Esophagus squamous epithelium (tissue), 5 donors: ENCODE measurements at places on chromosomes 11 and 22. TPM values are rescaled to one million over a fixed set of nuclear protein-coding genes. Genes with fewer than 3 reads are reported as not detected.
A peak's percentile ranks its signal among the peaks of the same experiment; 100 is the strongest.

Gene NCF4
- total RNA-seq, result 2.1 TPM

Gene P2RY2
- total RNA-seq, result 48.3 TPM

DNA sequence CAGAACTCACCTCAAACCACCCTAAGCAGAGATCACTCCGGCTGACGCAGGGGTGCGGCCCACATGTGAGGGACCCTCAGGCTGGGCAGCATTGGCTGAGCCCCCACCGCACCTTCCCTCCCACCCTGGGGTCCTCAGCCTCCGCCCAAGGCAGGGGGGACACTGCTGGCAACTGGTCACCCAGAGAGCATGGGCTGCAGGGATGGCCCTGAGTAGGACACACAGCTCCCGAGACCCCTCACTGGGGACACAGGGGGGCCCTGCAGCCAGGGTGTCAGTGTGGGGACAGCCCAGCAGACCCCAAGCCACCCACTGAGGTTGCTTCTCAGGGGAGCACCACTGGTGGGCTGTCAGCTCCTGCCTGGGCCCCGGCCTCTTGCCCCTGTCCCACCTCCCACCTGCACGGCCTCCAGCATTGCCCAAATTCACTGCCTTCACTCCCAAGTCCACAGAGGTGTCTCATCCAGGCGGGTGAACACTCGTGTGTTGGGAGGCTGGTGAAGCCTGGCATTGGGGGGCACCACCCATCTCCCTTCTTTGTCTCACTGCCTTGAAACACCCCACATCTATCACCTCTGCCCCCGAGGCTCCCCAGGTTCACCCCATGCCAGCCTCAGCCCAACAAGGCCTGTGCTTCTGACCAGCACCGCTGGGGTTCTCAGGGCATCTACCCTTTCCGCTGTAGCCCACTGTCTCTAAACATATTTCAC lies 4.7 kb downstream of the C11orf21 start:
- no peaks in the 10 kb centered on the region for H3K36me3 ChIP-seq
- H3K4me3 ChIP-seq, result no peak overlapping the region
- H3K27me3 ChIP-seq, result no peaks in the 10 kb centered on the region
- no peaks in the 10 kb centered on the region for H3K4me1 ChIP-seq

Gene OR2AT4
- total RNA-seq, result not detected

- no peaks in the 10 kb centered on the region for H3K27me3 ChIP-seq
- peak overlapping the region; percentile 100 for H3K27ac ChIP-seq
- DNase-seq, result no peak
- H3K4me1 ChIP-seq, result peaks cover 45% of the 10 kb centered on the region
Measured at GRCh38 chr22:36386351-36386899, 1.3 kb downstream of the MYH9 start.

Gene SEPTIN5
- total RNA-seq, result 36.2 TPM

Gene E2F8
- total RNA-seq, result 4.7 TPM

- no peaks in the 10 kb centered on the region for H3K27me3 ChIP-seq
- H3K27ac ChIP-seq, result no peak overlapping the region
- DNase-seq, result no peak
- H3K4me1 ChIP-seq, result no peaks in the 10 kb centered on the region
- H3K36me3 ChIP-seq, result no peaks in the 10 kb centered on the region
Measured at GRCh38 chr11:93895106-93895862, 44.9 kb upstream of the VSTM5 start.

Gene NXPE2
- total RNA-seq, result not detected

- H3K4me1 ChIP-seq, result peaks cover 53% of the 10 kb centered on the region
- no peak overlapping the region for H3K27ac ChIP-seq
- DNase-seq, result peak; percentile 21
Measured at GRCh38 chr11:16820324-16821092, 82.1 kb downstream of the C11orf58 start.
